ENCODE measurements at places on chromosomes 1 and 21. TPM values are rescaled to one million over a fixed set of nuclear protein-coding genes. Genes with fewer than 3 reads are reported as not detected.

The TENT5C gene
- 0.39 TPM for total RNA-seq

The IFFO2 gene
- 1.5 TPM for total RNA-seq

The TTC39A gene
- 1.2 TPM for total RNA-seq

The BATF3 gene
- total RNA-seq = not detected

The CDK18 gene
- total RNA-seq = 25.5 TPM

The RXFP4 gene
- not detected for total RNA-seq

The EDARADD gene
- total RNA-seq = 1.7 TPM

The ITLN1 gene
- not detected for total RNA-seq

The TTC3 gene
- total RNA-seq = 116 TPM

The MSH4 gene
- not detected for total RNA-seq
